ENCODE measurements at places on chromosomes 3 and 15. TPM values are rescaled to one million over a fixed set of nuclear protein-coding genes. Genes with fewer than 3 reads are reported as not detected.

Gene MESP1
- polyA plus RNA-seq, result 0.18 TPM

Gene DUOXA2
- 0.18 TPM for polyA plus RNA-seq

Gene ONECUT1
- not detected for polyA plus RNA-seq

Gene SLMAP
- polyA plus RNA-seq, result 56.5 TPM

Gene KIF7
- polyA plus RNA-seq, result 16.7 TPM

Gene ATP13A5
- 0.89 TPM for polyA plus RNA-seq

Gene MYRIP
- 0.29 TPM for polyA plus RNA-seq

Gene VGLL3
- polyA plus RNA-seq, result 24.9 TPM

Gene SLC9C1
- polyA plus RNA-seq, result 0.54 TPM

Gene LARP6
- 16.3 TPM for polyA plus RNA-seq

Gene GOLGA6L7
- polyA plus RNA-seq, result 0.94 TPM

Gene GOLGA8T
- polyA plus RNA-seq, result not detected

Gene ADGRG7
- polyA plus RNA-seq, result not detected

Gene C3orf80
- polyA plus RNA-seq, result 8.3 TPM

Gene PIF1
- polyA plus RNA-seq, result 17.7 TPM

Gene TMEM158
- 2.1 TPM for polyA plus RNA-seq

Gene PRR20G
- polyA plus RNA-seq, result not detected

Gene IGF2BP2
- 66.8 TPM for polyA plus RNA-seq

Gene TIPARP
- 25.3 TPM for polyA plus RNA-seq

Gene PAQR9
- polyA plus RNA-seq, result not detected

Gene NT5DC2
- 240 TPM for polyA plus RNA-seq

Gene SCN11A
- polyA plus RNA-seq, result 0.88 TPM

Gene MASP1
- 6.2 TPM for polyA plus RNA-seq

Gene NDUFB4
- polyA plus RNA-seq, result 150 TPM

Gene ITIH1
- polyA plus RNA-seq, result not detected

Gene DPPA4
- polyA plus RNA-seq, result 3.2 TPM

Gene MYZAP
- polyA plus RNA-seq, result 66.1 TPM

Gene MED12L
- polyA plus RNA-seq, result 0.66 TPM

Gene SPINK8
- not detected for polyA plus RNA-seq

Gene LRRN1
- polyA plus RNA-seq, result 23.3 TPM

Gene CALML4
- polyA plus RNA-seq, result 15.8 TPM

Gene CLSTN2
- polyA plus RNA-seq, result 0.54 TPM

Gene ZNF660
- polyA plus RNA-seq, result 17.1 TPM

Gene TRIP4
- polyA plus RNA-seq, result 39.9 TPM

Gene LEKR1
- 1.6 TPM for polyA plus RNA-seq

Gene DUOX1
- 7.7 TPM for polyA plus RNA-seq

Gene TYRO3
- polyA plus RNA-seq, result 42.0 TPM

Gene NMB
- polyA plus RNA-seq, result 6.2 TPM

Gene ZFYVE19
- 29.4 TPM for polyA plus RNA-seq

Gene SHF
- polyA plus RNA-seq, result 38.5 TPM

Gene ADAMTS9
- polyA plus RNA-seq, result 78.0 TPM

Gene MCF2L2
- 2.4 TPM for polyA plus RNA-seq

All from left lung (tissue), 14 donors.